ENCODE measurements at places on chromosomes 12 and 14.

- DNase-seq, result peak; percentile 45
Measured at GRCh38 chr14:50064993-50065392, 51.4 kb downstream of the VCPKMT start.

DNA sequence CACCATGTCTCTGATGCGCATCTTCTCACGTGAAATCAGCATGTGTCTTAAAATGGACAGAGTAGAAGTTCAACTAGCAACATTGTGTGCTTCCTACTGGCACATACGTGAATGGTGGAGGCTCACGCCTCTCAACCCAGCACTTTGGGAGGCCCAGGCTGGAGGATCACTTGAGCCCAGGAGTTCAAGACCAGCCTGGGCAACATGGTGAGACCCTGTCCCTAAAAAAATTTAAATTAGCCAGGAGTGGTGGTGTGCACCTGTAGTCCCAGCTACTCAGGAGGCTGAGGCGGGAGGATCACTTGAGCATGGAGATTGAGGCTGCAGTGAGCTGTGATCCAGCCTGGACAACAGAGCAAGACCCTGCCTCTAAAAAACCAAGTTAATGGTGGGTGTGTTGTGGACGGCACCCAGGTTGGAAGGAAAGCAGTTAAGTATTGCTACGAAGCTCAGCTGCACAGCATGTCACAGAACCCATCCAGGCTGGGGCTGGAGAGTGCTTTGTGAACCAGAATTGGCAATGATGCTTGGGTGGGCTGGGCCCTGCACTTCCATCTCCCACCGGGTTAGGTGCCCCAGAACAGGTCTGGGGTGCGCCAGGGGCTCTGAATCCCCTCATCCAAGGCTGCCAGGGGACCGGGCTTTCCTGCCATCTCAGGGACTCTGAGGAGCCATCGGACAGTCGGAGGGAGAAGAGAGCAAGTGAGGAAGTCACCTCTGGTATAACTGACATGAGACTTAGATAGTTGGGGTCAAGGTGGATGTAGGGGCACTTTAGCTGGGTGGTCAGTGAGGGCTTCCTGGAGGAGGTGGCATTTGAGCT lies 33.0 kb upstream of the ULK1 start:
- DNase-seq, result no peak

DNA sequence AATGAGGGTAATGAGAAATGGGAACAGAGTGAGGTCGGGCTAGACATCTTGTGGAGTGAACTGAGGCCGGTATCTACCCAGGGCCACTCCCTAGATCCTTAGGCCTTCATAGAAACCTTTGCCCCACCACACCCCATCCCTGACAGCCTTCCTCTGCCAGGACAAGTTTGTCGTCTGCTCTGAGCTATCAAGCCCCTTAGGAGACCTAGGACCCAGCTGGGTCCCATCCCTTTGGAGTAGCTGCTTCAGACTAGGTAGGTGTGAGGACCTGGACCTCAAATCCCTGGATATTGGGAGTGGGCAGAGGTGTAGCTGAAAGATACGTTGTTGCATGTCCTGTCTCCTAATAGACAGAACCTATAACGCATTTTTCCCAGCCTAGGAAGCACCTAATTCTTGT lies at the start of gene TMEM253:
Gene TMEM253, plus strand, starts transcription at position 136 of the 400 bp plus-strand sequence. CDS start 278 bp downstream, outside the sequence.
- DNase-seq, result no peak

GRCh38 chr12:39077226-39077625 lies 171.8 kb upstream of the CPNE8 start:
- no peak for DNase-seq

DNA sequence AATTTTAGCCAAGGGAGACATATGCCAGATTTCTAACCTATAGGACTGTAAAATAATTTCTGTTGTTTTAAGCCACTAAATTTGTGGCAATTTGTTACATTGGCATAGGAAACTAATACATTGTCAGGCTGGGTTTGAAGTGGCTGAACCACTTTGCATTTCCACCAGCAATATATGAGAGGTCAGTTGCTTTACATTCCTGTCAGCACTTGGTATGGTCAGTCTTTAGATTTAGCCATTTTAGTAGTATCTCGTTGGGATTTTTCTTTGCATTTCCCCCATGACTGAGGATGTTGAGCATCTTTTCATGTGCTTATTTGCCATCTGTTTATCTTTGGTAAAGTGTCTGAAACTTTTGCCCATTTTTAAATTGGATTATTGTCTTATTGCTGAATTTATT lies 3.9 kb downstream of the PALS1 start:
- DNase-seq, result no peak

DNA sequence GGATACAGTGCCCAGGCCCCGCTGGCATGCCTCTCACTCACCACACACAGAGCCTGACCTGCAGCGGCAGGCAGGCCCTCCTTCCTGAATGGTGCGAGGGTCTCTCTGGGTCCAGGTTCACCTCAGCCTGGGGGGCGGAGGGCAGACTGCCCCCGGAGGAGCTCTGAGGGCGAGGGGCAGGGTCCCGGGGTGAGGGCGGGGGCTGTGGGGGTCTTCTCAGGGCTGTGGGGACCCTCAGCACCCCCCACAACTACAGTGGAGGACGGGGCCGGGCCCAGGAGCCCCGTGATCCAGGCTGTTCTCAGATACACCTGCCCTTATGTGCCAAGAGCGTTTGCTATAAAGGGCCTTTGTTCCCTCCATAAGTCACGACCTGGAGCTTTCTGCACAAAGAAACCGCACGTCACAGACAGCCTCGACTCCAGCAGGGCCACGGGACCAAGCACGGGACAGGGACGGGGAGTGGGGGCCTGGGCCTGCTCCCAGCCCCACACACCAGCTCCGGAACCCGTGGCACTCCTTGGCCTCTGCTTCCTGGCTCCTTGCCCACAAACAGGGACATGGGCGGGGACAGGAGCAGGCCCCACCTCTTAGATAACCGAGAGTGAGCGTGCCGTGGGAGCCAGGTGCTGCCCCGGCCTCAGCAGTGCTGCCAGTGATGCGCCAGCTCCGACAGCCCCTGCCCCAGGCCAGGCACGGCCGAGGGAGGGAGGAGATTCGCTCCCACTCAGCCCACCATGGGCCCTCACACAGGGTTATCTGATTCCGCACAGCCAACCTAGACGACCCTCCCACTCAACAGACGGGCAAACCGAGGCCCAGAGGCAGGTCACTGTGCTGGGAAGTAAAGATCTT lies 101.9 kb downstream of the RFLNA start:
- no peak for DNase-seq

DNA sequence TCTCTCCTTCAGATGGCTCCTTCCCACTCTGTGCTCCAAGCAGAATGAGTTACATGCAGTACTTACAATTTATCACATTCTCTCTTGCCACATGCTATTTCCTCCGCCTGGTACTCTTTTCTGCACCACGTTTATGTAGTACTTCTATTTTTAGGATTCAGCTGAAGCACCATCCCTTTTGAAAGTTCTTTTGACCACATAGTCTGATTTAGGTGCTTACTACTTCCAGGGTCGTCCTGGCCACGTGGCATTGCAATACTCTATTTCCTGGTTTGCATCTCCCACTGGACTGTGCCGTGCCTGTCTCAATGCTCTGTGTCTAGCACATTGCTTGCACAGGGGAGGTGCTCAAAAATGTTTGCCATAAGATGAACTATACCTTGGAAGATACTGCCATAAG lies 16.3 kb upstream of the TBC1D30 start:
- DNase-seq, result no peak

GRCh38 chr14:68910540-68910939 lies 68.6 kb downstream of the ACTN1 start:
- no peak for DNase-seq

DNA sequence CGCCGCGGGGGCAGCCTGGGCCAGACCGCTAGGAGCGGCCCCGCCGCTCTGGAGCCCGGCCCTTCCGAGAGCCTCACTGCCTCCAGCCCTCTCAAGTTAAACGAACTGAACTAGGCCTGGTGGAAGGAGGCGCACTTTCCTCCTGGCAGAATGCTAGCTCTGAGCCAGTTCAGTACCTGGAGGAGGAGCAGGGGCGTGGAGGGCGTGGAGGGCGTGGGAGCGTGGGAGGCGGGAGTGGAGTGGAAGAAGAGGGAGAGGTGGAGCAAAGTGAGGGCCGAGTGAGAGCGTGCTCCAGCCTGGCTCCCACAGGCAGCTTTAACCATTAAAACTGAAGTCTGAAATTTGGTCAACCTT lies 5.3 kb downstream of the LTB4R start:
- no peak for DNase-seq

DNA sequence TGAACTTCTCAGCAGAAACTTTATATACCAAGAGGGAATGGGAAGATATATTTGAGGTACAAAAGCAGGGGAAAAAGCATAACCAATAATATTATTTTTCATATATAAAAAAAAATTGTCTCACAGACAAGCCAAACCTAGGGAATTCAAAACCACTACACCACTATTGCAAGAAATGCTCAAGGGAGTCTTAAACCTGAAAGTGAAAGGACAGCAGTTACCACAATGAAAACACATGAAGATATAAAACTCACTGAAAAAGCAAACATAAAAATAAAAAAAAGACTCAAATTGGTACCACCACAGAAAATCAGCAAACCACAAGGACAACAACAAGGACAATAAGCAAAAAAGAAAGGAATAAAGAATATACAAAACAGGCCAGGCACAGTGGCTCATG lies 131.9 kb downstream of the CEP128 start:
- DNase-seq, result no peak

DNA sequence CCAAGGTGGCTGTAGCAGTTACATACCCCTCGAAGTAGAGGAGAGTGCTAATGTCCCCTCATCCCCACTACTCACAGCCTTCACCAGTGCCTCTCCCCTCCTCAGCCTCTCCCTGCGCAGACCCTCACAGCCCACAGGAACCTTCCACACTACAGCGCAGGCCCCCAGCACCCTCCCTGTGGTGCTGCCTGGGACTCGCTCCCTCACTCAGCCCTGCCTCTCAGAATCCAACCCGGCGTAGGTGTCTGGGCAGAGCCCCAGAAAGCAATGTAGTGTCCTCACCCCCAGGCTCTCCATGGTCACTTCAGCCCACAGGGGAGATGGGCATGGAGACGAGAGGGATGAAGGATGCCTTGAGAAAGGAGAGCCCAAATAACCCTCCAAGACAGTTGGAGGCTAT lies 10.9 kb upstream of the ZNF740 start:
- DNase-seq, result no peak

DNA sequence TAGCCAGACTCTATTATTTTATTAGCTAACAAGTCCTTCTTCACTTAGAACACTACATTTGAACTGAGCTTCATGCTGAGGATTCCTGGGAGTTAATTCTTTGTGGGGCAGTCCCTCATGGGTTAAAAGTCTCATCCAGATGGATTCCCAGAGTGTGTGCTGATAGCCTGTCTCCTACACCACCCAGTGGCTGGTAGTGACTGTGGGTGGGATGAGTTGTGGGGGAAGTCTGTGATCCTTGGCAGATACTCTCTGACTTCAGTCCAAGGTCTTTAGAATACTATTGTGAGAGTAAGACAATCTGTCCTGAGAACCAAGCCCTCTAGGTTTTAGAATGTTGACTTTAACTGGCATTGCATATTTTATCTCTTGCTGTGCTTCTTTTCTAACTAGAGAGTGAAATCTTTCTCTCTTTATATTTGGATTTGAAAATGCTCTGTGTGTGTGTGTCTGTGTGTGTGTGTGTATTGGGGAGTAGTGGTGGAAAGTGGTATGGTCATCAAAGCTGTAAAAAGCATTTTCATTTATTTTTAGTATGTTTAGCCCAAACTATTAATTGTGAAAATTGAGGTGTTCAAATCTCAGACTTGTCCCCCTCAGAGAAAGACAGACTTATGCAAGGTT lies 37.3 kb downstream of the AKAP6 start:
- no peak for DNase-seq

GRCh38 chr12:109580684-109581333 lies 7.2 kb downstream of the MVK start:
- DNase-seq, result no peak

DNA sequence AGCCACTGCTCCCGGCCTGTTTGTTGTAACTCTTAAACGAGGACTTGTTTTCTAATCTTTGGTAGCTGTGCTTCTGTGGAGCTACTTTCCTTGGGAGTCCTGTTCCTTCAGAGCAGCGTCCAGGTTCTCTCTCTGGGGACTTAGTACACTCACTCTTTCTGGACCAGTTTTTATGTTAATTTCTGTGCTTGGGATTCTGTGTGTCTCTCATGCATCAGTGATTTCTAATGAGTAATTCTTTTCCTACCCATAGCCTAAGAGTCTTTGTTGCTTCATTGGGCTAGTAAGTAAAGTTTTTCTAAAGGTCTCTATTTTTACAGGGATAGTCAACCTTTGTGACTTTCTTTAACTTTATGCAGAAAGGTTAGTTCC lies 289.3 kb downstream of the FBXL14 start:
- DNase-seq, result no peak

- DNase-seq, result no peak
Measured at GRCh38 chr12:42603246-42603990, 13.9 kb upstream of the PRICKLE1 start.

DNA sequence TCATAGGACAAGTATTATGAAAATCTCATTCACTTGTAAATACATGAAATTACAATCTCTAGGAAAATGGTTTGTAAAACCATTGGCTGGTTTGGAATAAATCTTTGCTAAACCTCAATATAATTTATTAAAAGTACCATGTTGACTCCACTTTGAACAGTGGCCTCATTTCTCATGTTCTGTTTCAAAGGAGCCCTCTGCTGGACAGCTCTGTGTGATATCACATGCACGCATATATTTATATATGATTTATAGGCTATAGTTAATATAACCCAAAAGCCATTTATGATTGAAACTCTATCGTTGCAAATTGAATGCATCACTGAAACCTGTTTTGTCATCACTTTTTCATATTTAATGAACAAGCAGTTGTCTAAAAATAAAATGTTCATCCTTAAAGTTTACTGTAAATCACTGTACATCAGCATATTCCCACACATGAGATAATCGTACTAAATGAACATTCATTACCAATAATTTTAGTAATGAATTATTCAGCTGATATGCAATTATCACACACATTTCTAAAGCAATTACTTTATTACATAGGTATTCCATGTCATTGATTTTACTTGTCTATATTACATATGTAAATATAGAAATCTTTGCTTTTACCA lies 493.8 kb downstream of the NPAS3 start:
- no peak for DNase-seq

DNA sequence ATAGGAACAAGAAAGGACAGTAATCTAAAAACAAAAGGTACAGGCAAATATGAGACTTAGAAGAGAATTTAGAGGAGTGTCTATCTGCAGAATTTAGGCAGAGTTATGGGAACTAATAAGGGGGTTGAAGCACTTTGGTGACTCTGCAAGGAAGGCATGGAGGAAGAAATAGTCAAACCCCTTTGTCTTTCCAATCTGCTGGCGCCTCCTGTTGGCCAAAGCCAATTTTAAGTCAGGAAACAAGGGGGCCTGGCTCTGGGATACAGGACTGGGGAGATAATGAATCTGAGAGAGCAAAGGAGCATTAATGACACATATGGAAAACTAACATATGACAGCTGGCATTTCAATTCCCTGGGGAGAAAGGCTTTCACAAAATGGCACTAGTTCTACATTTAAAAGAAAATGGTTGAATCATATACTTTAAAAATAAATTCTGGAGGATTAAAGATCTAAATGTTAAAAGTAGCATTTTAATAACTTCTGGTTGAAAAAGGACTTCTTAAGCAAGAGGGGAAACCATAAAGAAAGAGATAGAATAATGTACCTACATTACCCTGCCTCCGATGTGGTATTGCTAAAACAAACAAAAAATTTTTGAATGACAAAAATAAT lies 48.5 kb upstream of the CSRP2 start:
- DNase-seq, result no peak

Measured in stimulated activated CD8-positive, alpha-beta memory T cell treated with anti-CD3 and anti-CD28 coated beads, Interleukin-7, amount 100 ng/mL, for 4 hours (primary cell).